ENCODE measurements at places on chromosomes 4 and X.
A peak's percentile ranks its signal among the peaks of the same experiment; 100 is the strongest.

DNA sequence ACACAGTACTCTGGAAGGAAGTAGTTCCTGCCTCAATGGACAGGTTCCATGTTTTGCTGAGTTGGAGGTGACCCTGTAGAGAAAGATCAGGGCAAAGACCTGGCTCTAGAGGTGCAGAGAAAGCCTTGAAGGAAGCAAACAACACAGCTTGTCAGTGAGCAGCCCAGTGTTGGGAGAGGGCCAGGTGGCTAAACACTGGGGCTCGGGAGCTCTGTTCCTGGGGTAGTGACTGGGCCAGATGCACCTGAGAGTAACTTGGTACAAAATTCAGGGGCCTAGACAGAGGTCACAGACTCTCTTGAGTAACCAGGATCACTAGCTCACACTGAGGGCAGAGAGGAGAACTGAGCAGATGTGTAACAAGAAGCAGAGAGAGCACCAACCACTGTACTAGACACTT lies 138.4 kb upstream of the NALF2 start:
- DNase-seq: no peak

DNA sequence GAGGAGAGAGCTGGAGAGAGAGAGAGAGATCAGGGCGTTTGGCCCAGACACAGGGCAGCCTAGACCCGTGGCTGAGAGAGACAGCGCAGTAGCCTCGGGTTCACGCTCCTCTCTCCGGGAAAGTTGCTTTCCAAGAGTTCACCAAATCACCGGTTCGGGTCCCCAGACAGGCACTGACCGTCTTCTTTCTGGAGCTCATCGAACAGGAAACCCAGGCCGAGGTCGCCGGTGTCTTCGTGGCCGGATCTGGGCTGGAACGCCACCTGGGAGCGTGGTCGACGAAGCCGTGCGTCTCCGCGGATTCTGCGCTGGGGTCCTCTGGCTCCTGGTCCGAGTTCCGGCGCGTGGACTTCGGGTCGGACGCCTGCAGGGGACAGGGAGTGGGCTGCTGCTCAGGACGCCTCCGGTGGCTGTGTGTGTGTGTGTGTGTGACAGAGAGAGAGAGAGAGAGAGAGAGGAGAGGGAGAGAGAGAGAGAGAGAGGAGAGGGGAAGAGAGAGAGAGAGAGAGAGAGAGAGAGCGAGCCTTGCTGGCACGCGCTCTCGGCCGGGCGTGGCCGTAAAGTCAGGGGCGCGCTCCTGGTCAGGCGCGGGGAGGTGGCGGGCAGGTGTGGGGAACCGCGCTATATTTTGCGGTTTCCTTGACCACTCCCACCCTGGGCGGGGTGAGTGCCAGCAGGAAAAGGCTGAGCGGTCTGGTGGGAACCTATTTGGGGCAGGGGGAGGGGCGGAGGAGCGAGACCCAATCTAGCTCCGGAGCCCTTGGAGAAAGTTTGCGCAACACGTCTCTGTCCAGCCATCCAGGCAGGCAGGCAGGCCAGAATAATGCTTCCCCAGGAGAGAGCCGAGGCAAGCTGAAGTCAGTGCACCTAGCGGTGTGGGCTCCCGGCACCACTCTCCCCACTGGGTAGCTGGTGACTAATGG lies 62.1 kb downstream of the RHOXF2B start:
- DNase-seq: no peak

DNA sequence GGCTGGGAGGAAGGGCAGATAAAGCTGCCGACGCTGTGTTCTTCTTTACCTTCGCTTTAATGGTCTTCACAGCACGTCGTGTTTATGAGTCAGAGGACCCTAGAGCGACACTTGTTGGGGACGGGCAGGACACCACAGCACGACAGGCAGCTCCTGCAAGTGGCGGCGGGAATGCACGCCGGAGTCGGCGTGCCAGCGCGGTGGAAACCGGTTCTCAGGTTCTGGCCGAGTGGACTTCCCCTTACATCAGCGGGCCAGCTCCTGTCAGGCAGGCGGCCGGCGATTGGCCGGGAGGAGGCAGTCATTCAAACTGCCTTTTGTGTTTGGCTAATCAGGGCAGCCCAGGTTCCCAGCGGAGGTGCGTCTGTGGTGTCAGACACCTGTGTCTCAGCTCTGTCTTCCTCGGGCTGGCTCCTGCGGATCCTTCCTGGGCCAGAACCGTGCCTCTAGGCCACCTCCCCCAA lies 150.9 kb downstream of the SHROOM3 start:
- no peak for DNase-seq

GRCh38 chr4:18105030-18106011 lies 83.8 kb upstream of the LCORL start:
- DNase-seq: no peak

DNA sequence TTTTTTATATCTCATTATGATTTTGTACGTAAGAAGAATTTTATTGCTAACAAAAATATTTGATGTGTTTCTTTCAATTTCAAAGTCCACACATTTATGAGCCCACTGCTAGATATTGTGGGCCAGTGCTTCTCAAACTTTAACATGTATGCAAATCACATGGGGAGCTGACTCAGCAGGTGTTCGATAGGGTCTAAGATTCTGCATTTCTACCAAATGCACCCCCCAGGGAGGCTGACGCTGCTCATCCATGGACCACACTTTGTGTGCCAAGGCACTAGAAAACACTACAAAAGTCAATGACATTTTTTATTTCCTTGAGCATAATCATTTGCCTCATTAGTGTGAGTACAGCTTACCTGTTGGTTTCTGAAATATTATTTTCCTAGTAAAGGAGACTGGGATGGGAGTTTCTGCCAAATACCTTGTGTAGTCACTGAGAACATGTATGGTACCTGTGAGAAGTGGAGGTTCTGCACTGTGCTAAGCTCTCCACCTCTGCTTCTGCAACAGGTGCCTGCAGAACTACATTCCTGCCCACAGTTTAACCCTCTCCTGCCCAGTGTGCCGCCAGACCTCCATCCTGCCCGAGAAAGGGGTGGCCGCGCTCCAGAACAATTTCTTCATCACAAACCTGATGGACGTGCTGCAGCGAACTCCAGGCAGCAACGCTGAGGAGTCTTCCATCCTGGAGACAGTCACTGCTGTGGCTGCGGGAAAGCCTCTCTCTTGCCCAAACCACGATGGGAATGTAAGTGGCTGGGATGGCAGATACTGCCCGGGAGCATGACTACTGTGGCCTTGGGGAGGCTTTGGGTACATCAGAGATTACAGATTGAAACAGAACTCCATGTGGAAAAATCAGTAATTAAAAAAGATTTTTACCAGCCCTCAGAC lies 68.9 kb upstream of the MND1 start:
- no peak for DNase-seq

- no peak for DNase-seq
These were observed 28.9 kb upstream of the NDUFC1 start for GRCh38 chr4:139331185-139331584.

DNA sequence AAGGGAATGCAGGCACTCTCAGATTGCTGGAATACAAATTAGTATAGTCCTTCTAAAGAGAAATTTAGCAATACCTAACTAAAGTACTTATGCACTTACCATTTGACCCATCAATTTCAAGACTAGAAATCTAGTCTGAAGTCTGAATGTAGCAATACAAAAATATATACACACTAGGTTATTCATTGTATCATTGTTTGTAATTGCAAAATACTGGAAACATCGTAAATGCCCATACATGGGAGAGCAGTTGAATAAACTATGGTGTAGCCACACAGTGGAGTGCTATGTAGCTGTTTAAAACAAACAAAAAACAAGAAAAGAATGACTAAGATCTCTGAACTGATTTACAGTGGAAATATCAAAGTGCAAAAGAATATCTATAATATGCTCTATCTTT lies 346.4 kb downstream of the ZNF674 start:
- DNase-seq: no peak

GRCh38 chrX:53003111-53003510 lies 44.8 kb upstream of the FAM156A start:
- DNase-seq: no peak

GRCh38 chr4:25575611-25576010 lies 80.0 kb upstream of the SLC34A2 start:
- DNase-seq: no peak

DNA sequence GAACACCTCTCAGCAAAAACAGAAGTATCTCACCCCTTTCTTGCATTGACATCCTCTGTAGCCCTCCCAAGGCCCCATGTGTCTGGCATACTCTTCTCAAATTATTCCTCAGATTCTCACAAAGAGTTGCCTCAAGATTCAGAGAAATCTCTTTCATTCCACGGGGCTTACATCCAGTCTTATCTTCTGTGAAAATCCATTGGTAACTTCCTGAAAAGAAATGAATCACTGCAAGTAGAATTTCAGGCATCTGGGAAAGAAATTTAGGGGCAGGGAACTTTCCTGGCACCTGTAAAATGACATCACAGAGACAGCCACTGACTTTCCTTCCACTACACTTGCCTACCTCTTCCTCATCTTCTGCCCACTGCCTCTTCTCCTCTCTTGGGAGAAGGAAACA lies 182.5 kb upstream of the ARHGEF9 start:
- DNase-seq: no peak

- DNase-seq: no peak
These were observed 280.6 kb downstream of the PPP3CA start for GRCh38 chr4:101066626-101067170.

GRCh38 chr4:123838474-123838873 lies 441.9 kb downstream of the SPRY1 start:
- DNase-seq: no peak

GRCh38 chr4:7226439-7226838 lies 34.1 kb downstream of the SORCS2 start:
- no peak for DNase-seq

GRCh38 chr4:108446556-108446955 lies 173.8 kb upstream of the RPL34 start:
- DNase-seq: no peak

- DNase-seq: no peak
These were observed 36.0 kb upstream of the SPON2 start for GRCh38 chr4:1208266-1208961.

- DNase-seq: peak; percentile 21
These were observed 3.4 kb upstream of the AVPR2 start for GRCh38 chrX:153900831-153901752.

DNA sequence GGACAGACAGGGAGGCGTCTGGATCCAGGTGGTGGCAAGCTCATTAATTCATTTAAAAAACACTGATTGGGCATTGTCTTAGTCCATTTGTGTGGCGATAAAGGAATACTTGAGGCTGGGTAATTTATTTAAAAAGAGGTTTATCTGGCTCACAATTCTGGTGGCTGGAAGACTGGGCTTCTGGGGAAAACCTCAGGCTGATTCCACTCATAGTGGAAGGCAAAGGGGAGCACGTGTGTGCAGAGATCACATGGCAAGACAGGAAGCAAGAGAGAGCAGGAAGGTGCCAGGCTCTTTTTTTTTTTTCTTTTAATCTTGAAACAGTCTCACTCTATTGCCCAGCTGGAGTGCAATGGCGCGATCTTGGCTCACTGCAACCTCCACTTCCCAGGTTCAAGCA lies 100.2 kb upstream of the METTL14 start:
- DNase-seq: no peak

DNA sequence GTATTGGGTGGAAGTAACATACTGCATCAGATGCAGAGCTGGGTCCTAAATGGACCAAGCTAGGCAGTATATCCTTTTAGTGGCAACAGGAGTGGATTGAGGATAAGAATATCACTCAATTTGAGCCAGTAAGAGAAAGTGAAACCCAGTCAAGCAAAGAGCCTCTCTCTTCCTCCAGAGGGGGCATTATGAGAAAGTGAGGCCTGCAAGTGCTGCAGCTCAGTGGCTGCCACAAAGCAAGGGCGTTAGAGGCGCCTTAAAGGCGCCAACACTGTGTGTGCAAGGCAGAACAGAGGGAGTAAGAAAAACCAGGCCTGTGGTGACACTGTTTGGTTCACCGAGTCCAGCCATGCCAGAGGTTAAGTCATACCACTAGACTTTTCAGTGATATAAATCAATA lies 17.5 kb downstream of the STX18 start:
- no peak for DNase-seq

DNA sequence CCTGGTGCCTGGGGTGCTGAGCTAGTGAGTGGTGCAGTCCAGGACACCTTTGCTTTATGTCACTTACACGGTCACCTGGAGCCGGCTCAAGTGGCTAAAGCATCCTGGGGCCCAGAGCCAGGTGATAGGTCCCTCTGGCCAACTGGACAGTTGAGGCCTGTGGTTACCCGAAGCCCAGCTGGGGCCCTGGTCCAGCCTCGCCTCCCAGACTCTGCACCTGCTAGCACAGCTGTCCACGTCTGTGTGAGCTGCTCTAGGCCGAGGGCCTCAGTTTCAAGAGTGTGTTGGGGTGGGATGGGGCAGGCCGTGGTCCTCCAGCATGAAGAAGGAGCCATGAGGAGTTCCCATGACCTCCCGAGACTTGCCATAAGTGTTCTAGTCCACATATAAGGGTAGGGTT lies 7.7 kb upstream of the ADD1 start:
- DNase-seq: no peak

DNA sequence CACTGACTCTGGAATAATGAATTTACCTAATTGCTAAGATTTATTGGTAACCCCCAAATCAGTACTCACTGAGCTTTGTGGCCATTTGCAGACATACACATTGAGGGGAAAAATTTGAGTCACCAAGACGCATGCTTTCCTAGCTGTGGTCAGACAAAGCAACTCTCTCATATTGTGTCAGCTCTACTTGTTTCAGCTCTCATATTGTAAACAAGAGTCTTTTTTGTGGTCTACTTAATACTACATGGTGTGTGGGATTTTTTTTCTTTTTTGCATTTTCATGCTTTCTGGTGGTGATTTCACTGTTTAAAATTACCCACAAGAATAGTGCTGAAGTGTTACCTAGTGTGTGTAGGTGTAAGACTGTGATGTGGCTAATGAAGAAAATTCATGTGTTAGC lies 428.2 kb upstream of the GALNT7 start:
- no peak for DNase-seq

DNA sequence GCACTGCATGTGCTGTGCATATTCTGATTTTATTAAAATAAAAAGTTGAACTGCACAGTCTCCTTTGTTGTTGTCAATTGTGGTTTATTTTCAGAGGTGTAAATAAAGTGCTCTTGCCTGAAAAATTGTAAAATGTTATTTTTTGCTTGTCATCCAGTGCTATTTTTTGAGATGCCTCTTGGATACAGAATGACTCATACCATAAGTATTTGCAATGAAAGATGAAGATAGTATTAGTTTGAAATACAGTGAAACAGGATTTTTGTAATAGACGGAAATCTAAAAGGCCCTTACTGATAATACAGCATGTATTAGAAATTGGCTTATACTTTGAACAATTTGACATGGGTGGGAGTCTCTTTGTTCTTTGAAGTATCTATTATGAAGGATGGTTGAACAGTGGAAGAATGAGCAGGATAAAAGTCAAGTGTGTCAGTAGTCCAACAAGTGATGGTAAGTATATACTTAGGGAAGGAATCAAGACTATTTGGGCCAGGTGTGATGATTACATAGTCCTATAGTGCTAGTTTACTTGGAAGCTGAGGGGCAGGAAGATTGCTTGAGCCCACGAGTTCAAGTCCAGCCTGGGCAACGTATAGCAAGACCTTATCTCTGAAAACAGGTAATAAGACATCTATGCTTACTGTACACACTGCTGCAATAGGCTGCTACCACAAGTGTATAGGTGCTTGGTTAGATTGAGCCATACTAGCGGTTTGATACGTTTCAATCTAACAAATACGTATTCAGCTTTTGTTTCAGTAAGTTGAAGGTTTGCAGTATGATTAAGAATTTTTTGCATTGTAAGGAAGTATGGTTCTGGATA lies 16.4 kb downstream of the DDX3X start:
- no peak for DNase-seq

All from effector CD8-positive, alpha-beta T cell (primary cell).